ENCODE measurements at places on chromosomes 7 and 10.
A peak's percentile ranks its signal among the peaks of the same experiment; 100 is the strongest.

- peak; percentile 72 for DNase-seq
Measured at GRCh38 chr7:39746103-39746819, 122.9 kb downstream of the RALA start.

DNA sequence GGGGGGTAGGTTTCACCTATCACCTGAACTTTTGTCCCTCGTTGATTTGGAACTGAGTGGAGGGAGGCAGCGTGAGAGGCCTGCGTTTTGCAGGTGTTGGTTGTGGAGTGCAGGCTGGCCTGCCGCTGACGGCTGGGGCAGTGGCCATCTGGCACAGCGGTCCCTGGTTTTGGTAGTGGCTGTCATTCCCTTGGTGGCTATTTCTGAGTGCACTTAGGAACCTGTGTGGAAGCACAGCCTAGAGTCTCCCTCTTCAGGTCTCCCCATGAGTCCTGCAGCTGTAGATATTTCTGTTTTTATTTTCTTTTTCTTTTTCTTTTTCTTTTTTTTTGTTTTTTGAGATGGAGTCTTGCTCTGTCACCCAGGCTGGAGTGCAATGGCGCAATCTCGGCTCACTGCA is 129.2 kb downstream of the CUL2 start:
- DNase-seq: peak; percentile 59

DNA sequence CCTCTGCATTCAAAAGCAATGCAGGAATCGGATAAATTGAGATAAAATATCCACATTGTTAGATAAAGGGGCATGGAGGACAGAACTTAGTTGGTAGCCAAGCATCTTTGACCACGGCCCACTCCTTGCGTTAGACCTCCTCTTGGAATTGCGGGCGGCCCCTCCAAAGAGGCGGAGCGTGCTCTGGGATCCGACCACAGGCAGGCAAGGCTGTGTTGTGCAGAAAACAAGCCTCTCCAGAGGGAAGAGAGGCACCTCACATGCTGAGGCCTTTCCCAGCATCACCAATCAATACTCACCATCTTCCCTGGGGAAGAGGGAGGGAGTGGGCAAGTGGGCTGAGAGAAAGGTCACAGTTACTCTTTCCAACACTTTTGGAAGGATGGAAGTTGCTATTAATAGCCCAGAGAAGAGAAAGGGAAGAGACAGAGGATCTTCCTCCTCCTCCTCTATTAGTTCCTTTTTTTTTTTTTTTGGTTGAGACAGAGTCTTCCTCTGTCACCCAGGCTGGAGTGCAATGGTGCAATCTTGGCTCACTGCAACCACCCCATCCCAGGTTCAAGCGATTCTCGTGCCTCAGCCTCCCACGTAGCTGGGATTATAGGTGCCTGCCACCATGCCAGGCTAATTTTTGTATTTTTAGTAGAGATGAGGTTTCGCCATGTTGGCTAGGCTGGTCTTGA is 49.7 kb upstream of the NRF1 start:
- no peak for DNase-seq

GRCh38 chr7:127870231-127870907 is 160.9 kb downstream of the LRRC4 start:
- DNase-seq: no peak

DNA sequence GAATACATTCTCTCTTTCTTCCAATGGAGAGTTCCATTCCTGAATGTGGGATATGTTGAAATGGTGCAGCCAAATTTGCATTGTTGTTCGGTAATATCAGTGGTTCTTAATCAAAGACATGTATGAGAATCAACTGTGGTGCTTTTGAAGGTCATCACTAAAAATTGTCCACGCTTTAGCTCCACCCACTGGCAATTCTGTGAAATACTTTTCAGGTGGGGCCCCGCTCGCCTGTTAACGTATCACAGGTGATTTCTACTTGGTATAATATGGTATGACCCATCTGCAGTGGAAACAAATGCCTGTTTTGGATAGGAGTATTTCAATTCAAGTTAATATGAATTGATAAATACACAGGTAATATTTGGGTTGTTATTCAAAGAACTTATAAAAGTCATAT is 178.4 kb downstream of the NSUN6 start:
- no peak for DNase-seq

GRCh38 chr10:114304571-114305421 is 65.7 kb downstream of the VWA2 start:
- DNase-seq: peak; percentile 13

GRCh38 chr7:125241548-125241947 is 311.9 kb upstream of the POT1 start:
- DNase-seq: no peak

DNA sequence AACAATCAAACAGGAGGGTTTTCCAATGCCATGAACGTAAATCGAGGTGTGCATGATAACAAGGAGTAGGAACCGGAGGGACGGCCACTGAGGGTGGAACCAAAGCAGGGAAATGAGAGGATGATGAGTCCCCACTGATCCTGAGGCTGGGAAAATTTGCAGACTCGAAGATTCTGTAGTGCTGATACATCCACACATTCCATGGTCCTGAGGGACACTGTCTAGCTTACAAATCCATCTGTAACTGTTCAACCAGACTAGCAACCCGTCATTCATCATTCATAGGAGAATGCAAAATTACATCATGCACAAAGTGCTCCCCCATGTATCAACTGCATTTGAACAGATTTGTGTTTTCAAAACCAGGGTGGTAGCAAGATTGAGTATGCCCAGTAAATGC is 189.7 kb downstream of the PTPRN2 start:
- no peak for DNase-seq

DNA sequence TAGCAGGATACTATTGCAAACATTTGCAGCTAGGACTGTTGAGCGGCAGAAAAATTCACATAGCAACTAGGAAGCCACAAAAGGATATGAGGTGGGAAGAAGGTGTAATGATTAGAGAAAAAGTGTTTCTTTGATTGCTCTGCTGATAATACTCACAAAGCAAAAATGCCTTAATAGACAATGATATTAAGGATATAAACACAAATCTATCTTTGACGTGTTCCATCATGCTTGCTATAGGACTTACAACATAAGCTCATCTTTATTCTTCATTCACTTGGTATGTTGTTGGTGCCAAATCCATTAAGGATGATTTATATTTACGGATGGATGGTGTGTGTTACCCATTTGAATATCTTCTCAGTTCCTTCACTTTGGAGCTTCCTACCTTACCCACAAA is 309.3 kb downstream of the GPR37 start:
- DNase-seq: no peak

DNA sequence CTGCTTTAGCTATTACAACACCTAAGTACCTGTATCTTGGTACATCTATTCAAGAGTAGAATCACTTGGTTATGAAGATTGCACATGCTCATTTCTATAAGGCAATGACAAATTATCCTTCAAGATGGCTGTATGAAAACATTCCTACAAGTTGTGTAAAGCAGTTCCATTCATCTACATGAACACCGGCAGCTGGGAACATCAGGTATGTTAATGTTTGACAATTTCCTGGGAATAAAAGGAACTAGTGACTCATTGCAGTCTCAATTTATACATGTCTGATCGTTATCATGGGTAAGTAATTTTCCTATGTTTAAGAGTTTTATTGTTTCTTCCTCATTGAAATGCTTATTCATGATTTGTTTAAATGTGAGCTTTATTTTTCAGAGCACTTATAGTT is 203.2 kb upstream of the SEMA3E start:
- no peak for DNase-seq

- no peak for DNase-seq
Measured at GRCh38 chr10:36489181-36489580, 636.2 kb upstream of the ANKRD30A start.

DNA sequence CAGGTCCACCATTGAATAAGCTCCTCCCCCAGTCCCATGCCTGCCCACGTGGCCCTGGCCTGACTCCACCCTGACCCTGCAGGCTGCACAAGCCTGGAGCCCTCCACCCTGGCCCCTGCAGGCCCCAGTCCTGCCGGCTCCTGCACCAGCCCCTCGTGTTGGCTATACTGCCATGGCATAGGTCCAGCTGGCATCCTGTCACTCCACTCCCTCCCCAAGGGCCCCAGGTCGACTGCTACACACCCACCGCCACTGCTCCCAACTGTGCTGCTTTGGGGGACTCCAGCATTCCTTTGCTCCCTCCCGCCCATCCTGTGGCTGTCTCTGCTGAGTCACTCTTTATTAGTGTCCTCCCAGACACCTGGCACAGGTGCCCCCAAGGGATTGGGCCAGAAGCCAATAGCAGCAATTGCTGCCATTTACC is 32.4 kb upstream of the HSPA12A start:
- no peak for DNase-seq

DNA sequence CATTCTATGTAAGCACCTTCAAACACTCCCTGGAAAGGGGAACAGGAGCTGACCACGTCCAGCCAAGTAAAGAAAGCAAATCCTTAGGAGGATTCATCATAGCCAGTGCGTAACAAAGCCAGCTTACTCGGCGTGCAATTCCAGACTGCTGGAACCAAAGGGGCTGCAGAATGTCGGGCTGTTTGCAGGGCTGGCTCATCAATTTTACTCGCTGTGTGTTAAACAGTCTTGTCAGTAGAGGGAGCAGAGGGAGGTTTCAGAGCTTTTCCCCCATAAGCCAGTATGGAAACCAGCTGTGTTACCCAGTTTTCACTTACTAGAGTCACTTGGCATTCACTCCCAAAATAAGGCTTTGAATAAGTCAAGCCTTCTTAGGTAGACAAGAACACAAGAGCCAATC is 127.1 kb downstream of the KMT2E start:
- peak; percentile 18 for DNase-seq
